ENCODE measurements at places on chromosomes 16 and 17.

GRCh38 chr16:616733-617586, 13.8 kb upstream of the WFIKKN1 start:
- no peak for DNase-seq

DNA sequence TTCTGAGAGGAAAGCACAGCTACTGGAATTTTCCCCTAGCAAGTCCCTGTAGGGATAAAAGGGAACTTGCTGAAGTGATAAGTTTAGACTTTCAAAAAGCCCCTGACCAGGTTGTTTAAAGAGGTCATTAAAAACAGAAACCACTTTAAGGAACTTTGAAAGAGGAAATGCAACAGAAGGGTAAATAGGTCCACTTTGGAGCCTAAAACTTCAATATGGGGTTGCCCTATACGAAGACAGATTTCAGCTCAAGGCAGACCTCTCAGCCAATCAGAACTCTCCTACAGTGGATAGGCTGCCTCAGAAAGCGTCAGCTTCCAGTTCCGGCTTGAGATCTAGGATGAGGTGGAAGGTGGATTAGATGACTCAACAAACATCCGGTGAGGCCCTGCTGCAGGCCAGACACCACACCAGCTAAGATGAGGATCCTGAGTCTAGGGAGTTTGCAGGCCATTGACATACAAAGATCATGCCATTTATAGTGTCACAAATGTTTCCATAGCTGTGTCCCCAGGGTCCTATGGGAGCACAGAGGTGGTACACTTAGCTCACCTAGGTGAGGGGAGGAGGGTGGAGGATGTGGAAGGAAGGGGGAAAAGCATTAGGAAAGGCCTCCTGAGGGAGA, 7.9 kb upstream of the MFSD6L start:
- peak; percentile 85 for DNase-seq

GRCh38 chr17:80415626-80416137, 715 bp downstream of the ENDOV start:
- no peak for DNase-seq

DNA sequence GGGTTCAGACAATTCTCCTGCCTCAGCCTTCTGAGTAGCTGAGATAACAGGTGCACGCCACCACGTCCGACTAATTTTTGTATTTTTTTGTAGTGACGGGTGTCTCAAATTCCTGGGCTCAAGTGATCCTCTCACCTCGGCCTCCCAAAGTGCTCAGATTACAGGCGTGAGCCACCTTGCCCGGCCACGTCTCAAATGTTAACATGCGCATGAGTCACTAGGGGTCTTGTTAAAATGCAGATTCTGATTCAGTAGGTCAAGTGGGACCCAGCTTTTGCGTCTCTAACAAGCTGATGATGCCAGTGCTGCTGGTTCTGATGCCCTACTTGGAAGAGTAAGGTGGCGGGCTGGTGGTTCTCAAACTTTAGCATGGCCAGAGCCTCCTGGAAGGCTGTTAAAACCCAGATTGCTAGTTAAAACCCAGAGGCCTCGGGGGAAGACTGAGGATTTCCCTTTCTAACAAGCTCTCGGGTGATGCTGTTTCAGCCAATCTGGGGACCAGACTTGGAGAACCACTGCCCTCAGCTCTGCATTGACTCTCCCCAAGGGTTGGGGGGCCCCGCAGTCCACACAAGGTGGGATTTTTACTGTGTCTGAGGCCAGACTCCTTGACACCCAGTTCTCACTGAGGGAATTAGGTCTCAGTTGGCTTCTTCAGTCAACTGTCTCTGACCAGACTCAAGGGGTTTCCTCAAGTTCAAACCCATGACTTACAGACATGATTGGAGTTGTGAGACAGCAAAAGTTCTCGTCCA, 17.9 kb downstream of the SCNN1B start:
- no peak for DNase-seq

GRCh38 chr17:193426-193810, 12.0 kb upstream of the DOC2B start:
- no peak for DNase-seq

DNA sequence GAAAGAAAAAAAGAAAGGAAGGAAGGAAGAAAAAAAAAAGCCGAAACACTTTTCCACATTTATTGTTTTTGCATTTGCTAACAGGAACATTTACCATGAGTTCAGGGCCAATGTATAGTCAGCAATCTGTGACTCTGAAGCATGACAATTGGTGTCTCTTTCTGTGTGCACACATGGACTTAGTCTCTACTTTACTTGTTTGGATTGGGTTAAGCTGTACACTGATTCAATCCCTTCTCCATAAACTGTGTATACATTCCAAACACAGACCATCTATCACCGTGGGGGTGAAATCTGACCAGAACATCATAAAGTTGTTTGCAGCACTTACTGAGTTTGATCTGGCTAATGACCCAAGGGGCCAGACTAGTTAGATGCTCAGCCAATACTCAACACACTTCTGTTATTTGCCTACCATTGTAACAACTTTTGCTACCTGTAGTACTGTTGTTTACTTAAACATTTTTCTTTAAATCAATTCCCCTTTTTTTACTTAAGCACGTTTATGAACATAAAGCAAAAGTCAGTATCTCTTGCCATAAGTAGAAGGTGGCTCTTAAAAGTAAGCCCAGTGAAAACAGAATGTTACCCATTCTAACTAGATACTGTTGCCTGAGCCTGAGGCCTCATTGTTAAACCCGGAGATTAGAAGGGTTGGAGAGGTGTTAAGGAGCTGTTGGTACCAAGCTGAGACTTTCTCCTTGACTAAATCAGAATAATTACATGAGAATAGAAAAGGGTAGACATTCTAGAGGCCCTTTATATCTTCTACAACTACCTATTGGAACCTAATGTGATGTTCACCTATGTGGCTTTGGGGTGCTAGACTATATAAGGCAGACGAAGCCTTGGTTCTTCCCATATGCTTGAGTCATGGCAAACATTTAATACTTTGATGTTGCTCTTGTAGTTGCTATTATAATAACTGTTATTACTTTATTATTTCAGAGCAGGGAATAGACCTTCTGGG, 41.8 kb downstream of the SCNN1B start:
- no peak for DNase-seq

DNA sequence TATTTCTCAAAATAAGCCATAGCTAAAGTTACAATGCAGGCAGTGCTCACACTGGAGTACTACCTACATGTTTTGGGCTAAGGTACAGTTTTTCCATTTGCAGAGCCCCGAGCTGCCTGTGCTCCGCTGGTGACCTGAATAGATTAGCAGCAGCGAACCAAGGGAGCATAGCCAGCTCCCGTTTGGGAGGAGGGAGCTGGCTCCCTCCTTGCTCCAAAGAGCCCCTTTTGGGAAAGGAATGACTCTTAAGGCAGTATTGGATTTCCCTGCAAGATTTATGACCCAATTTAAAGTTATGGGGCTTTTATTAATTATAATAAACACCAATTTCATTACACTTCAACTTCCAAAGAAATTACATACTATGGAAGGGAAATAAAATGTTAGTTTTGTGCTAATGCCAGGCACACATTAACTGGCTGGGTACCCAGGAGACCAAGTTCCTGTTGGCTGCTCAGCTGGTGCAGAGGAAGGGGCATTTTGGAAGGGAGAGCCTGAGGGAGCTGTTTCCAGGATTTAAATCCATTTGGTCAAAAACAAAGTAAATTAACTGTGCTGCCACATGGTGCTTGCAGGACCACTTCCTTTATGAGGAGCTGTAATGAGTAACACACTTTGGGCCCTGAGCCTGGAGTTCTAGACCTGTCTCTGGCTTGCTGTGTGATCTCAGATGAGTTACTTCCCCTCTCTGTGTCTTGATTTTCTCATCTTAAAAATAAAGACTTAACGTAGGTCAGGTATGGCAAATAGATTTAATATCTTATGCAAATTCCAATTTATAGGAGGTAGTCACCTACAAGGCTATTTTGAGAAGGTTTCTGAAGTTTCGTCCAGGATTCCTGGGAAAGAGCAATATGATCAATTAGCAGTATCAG, 362.1 kb upstream of the CCL2 start:
- DNase-seq, result no peak

GRCh38 chr16:86573215-86573614, 5.1 kb upstream of the FOXL1 start:
- DNase-seq, result no peak

DNA sequence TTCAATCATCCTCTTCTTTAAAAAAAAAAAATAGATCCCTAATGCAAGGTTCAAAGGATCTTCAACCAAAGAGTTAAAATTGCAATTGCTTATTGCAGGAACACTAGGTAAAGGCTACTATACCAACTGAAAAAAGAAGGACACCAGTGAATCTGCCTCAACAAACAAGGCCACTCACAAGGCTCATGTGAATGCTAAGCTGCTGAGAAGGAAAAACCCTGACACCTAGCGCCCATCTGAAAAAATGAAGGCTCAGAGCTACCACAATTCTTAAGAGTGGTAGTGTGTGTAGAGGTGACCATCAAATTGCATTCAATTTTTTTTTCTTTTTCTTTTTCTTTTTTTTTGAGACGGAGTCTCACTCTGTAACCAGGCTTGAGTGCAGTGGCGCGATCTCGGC, 201.6 kb upstream of the C17orf78 start:
- DNase-seq, result no peak

GRCh38 chr16:2795395-2796143, 2.7 kb upstream of the PRSS41 start:
- no peak for DNase-seq

DNA sequence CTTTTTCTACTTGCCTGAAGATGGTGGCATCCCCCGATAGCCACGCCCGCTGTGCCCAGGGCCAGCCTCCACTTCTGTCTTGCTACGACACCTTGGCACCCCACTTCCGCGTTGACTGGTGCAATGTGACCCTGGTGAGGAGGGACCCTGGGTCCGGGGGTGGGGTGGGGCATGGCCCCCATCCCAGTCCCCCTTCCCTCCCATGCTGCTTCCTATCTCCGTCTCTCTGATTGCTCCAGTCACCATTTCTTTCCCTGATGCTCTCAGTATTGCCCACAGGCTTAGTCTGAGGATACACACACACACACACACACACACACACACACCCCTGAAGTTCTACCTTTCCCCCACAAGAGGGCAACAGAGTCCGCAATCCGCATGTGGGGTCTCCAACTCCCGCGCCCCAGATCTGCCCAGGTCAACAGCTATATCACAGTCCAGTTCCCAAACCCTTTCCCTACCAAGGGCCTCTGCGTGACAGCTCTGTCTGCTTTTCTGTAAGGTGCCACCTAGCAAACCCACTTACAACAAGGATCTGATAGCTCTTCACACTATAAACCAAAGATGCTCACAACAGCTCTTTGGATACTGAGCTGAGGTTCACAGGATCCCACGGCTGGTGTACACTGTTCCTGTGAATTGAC, 3.4 kb downstream of the SGCA start:
- DNase-seq, result peak; percentile 81

- peak; percentile 41 for DNase-seq
Observed at GRCh38 chr16:89170346-89171215, 967 bp upstream of the CDH15 start.

DNA sequence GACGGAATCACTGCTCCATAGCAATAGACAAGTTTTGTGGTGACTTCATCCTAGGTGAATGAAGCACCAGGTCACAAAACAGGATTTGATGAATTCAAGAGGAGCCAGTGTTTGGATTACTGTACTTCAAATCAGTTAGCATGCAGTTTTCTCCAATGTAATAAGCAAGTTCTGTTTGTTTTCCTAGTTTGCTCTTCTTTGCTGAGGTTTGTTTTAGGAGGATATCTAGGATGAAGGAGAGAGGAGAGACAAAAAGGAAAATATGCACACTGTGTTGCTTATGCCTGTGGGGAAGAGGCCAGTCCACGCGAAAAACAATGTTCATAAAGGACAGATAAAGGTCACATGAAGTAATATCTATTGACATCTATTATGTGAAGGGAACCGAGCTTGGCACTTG, 9.0 kb downstream of the KRT37 start:
- no peak for DNase-seq

- DNase-seq, result no peak
Observed at GRCh38 chr16:88976366-88977017, 515 bp downstream of the CBFA2T3 start.

- no peak for DNase-seq
Observed at GRCh38 chr16:6645768-6646568, 686.7 kb upstream of the RBFOX1 start.

DNA sequence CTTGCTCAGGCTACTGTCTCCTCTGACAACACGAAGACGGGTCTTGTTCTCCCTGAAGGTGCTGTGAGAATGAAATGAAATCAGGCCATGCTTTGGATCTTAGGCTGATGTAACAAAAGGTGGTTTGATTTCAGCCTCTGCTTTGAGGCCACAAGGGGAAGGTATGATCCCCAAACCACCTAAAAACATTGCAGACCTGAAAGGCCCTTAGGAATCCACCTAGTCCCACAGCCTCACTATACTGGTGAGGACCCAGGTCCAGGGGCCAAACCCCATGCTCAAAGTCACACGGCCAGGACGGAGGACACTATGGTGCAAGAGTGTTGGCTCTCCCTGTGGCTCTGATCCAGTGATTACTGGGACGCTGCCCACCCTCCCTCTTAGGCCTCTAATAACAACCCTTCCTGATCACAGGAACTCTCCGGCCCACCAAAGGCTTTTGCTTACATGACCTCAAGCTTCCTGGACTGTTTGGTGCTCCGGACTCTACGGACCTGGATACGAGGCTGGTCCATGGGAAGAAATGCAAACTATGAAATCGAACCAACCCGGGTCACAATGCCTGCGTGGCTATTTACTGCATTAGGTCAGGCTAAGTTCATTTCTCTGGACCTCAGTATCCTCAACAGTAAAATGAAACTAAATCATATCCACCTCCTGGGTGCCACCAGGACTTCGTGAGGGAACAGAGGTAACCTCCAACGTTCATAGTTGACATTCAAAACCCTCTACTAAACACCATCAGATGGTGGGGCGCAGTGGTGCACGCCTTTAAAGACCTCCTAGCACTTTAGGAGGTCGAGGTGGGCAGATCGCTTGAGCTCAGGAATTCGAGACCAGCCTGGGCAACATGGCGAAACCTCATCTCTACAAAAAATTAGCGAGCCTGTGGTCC, 1.5 kb downstream of the TRIM25 start:
- DNase-seq, result no peak

- no peak for DNase-seq
Observed at GRCh38 chr17:18017958-18018357, 21.0 kb downstream of the ATPAF2 start.

GRCh38 chr17:38568274-38568673, 37.5 kb downstream of the SRCIN1 start:
- DNase-seq, result no peak

DNA sequence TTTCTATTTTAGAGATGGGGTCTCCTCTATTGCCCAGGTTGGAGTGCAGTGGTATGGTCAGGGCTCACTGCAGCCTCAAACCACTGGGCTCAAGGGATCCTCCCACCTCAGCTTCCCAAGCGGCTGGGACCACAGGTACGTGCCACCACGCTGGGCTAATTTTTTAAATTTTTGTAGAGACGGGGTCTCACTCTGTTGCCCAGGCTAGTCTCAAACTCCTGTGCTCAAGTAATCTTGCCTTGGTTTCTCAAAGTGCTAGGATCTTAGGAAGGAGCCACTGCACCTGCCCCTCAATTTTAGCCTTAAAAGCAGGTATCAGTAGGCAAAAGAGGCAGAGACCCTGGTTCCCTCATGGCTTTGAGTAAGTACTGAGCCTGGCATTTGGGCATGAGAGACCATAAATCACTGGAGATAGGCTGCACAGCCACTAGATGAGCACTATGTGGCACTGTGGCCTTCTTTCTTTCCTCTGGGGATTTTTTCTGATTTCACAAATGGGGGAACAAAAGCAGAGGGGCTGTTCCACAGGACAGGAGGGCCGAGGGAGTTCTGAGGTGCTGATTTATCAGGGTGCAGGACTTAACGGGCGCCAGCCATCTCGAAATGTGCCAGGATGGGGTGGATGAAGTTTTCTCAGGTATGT, 82.2 kb downstream of the PLXDC1 start:
- DNase-seq, result no peak

All from GM06990 (cell line).